ENCODE measurements at places on chromosomes 12 and 14.

DNA sequence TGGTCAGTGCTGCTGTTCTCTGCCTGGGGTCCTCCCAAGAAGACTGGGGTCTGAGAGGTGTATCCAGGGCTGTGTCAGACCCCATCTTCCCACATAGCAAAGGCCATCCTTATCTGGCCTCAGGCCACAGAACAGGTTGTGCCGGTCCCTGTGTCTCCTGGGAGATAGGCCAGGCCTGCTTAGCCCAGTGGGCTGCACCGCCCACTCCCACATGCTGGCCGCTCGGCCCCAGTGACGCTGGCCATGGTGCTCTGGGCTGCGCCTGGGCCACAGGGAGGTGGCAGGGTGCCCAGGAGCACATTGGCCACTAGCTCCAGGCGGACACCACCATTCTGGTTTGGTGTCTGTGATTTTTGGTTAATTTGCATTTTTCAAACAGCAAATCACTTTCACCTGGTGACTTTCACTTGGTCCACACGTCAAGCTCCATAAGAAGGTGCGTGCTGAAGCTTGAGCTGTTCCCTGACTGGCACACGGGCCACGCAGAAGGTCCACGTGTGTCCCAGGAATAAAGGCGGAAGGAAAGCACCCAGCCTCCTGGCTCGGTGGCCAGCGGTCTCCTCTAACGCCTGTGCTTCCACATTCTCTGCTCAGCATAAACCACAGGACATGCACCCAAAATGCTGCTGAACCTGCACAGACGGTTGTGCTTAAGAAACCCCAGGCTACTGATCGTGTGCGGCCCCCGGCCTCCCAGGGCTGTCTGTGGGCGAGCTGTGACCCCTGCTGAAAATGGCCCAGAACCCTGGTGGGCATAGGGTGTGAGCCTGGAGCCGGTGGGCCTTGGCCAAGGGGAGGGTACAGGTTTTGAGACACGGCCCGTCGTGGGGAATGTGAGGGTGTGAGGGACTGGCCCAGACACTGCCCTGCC is 4.6 kb downstream of the FBRSL1 start:
- DNase-seq, result peak; percentile 66

- no peak for DNase-seq
Observed at GRCh38 chr12:52305921-52306705, 14.8 kb upstream of the KRT81 start.

GRCh38 chr12:69534389-69534822 is 50.9 kb upstream of the CCT2 start:
- no peak for DNase-seq

DNA sequence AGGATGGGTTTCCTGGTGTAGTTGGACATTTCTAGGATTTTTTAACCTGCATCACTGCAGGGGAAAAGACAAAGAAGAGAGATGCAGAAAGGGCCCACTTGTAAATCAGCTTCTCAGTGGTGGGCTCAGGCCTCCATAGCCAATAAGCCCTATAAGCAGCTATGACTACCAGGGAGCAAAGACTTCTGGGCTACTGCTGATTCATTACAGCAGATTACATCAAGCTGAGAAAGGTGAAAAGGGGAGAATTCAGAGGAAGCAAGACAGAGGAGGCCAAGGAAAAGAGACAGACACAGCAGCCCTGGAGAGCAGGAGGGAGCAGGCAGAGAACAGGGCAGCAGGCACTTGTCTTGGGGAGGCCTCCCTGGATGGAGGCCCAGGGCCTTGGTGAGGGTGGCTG is 95.2 kb downstream of the KCNA5 start:
- DNase-seq, result no peak

GRCh38 chr12:68271346-68271745 is 17.9 kb upstream of the IL22 start:
- DNase-seq, result no peak

GRCh38 chr12:98464190-98464589 is 51.2 kb upstream of the TMPO start:
- DNase-seq, result peak; percentile 42

GRCh38 chr12:101594700-101595099 is at the start of gene MYBPC1:
Gene MYBPC1 (plus strand): TSS chr12:101594971. CDS start chr12:101595071, 100 bp downstream.
- no peak for DNase-seq

GRCh38 chr14:92103363-92103989 is 2.9 kb downstream of the ATXN3 start:
- DNase-seq, result no peak

DNA sequence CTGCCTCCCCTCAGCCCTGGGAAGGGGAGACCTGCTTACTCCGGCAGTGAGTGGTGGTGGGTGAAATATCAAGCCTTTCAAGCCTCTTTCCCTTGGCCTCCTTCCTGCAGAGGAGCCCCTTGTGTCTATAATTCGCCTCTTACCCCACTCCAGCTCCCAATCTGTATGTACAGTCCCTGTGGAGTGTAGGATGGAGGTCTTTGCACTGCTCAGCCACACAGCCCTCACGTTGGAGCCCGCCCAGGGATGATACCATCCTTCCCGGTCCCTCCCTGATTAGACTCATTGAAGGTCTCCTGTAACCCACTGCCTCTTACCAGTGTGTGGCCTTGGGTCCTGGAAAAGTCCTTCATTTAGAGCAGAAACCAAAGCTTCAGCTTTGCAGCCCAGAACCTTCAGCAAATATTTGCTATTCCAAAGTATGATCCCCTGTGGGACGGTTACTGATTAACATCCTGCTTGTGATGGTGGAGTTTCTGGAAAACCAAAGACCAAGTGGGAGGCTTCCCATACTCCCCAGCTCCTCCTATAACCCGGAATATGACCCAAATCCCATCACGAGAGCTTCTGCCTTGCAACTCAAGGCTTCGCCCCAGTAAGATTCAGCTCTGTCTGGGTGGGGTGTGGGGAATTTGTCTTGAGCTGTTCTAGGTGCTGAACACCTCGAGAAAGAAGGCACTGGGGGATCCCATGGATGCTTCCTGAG is at the start of gene SERPINA10:
TSS of gene SERPINA10 (minus strand) at position 397 of the 706 bp plus-strand sequence. CDS start 2,675 bp downstream, outside the sequence.
- DNase-seq, result no peak

- DNase-seq, result no peak
Observed at GRCh38 chr14:32666308-32666707, 272.4 kb upstream of the NPAS3 start.

GRCh38 chr14:100747736-100748135 is 21.0 kb downstream of the DLK1 start:
- DNase-seq, result no peak

- DNase-seq, result no peak
Observed at GRCh38 chr12:123529686-123530085, 3.8 kb downstream of the RILPL1 start.

- no peak for DNase-seq
Observed at GRCh38 chr12:26197832-26198231, 2.5 kb downstream of the SSPN start.

DNA sequence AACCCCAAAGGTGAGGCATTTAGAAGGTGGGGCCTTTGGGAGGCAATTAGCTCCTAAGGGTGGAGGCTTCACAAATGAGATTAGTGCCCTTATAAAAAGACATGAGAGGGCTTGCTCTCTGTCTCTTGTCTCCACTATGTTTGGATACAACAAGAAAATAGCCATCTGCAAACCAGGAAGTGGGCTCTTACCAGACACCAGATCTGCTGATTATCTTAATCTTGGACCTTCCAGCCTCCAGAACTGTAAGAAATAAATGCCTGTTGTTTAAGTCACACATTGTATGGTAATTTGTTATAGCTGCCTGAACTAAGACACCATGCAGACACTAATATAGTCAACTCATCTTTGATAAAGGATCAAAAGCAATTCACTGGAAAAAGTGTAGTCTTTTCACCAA is 34.4 kb downstream of the TMEM116 start:
- no peak for DNase-seq

GRCh38 chr14:64946310-64947045 is 3.9 kb upstream of the GPX2 start:
- no peak for DNase-seq

All from Kasumi-1 (cell line).